ENCODE measurements at places on chromosomes 3 and 15. TPM values are rescaled to one million over a fixed set of nuclear protein-coding genes. Genes with fewer than 3 reads are reported as not detected.

DNA sequence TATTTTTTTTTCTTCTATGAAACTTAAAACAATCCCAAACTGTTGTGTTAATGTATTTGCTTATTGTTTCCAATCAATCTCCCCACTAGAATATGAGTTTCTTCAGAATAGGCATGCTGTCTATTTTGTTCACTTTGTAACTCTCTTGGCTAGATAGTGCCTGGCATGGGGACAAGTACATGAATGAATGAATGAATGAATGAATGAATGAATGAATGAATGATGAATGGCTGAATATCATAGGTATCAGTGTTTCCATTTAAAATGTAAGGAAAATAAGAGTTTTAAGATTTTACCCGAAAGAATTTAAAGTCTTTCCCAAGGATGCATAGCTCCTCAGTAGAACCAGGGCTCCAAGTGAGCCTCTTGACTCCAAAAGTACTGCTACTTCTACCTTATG is 294.9 kb upstream of the GADL1 start:
- no peak for DNase-seq

- no peak for DNase-seq
Observed at GRCh38 chr3:174270841-174271240, 588.3 kb upstream of the NAALADL2 start.

- DNase-seq: no peak
Observed at GRCh38 chr3:184733971-184734608, 22.2 kb upstream of the MAGEF1 start.

DNA sequence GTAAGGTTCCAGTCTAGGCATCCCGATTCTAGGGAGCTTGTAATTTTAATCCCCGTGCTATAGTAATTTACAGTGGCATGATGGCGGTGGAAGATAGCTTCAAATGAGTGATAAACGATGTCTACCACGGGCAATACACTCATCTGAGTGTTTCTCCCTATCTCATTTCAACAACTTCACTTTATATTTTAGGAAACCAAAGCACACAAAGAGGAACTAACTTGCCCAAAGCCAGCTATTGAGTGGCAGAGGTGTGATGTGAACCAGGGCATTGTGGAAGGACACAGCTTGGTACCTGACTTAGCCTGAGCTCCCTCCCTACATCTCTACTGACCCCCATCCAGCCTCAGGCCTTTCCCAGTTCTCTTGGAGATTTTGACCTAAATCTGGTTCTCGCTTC is 16.9 kb upstream of the FILIP1L start:
- no peak for DNase-seq

DNA sequence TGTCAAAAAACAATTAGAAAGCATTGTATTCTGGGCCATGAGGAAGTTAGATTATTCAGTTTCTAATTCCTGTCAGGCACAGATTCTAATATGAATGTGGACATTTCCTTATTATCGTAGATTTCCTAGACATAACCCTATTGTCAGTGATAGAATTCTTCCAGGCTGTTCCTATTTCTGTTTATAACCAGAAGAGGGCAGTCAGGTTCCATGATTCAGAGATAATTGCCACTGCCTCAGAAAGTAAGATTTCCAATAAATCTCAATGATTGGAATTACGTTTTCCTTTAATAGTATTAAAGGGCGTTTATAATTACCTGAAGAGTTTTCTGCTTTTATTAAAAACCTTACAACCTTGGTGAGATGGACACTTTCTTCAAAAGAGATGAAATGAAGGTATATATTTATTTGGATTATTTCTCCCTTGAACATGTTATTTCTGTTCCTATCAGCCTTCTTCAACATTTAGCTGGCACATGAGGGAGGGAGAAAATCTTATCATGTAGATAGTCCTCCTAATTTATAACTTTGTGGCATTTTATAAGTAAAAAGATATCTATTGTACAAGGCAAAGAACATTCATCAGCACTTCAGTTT is 439.2 kb downstream of the MCTP2 start:
- DNase-seq: peak; percentile 68

- no peak for DNase-seq
Observed at GRCh38 chr3:139288266-139288821, 55.5 kb upstream of the MRPS22 start.

DNA sequence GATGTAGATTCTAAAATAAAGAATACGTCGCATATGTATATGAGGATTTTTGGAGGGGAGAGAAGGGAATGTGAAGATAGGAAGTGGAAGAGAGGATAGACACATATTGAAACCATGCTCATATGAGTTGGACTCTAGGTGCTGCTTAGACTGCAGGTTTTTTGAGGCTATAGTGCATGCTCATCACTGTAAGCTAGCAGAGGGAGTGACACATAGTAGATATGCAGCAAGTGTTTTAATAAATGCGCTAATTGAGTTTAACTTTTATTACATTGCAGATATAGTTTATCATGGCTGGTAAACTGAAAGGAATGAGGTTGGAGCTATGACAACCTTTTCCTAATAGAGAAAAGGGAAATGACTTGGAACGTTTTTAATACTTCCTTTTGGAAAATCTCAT is 7.7 kb downstream of the SEMA6D start:
- no peak for DNase-seq

DNA sequence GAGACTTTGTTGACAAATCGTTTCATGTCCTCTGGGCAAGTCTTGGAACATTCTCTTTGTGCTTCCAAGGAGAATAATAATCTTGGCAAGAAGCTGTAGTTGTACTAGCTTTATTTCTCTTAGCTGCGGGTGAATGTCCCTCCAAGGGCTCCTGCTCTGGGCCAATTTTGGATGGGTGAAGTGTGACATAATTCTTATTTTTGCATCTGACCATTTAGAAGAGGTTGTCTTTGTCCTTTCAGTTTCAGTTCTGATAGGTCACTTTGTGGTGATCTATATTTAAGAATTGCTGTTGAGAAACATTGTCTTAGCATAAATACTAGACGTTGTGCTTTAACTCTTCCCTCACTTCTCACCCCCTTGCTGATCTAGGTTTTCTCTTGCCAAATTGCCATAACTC is 164.8 kb upstream of the RORA start:
- no peak for DNase-seq

- no peak for DNase-seq
Observed at GRCh38 chr3:115478359-115478758, 145.0 kb upstream of the GAP43 start.

- no peak for DNase-seq
Observed at GRCh38 chr15:90872486-90873184, 4.2 kb downstream of the FURIN start.

DNA sequence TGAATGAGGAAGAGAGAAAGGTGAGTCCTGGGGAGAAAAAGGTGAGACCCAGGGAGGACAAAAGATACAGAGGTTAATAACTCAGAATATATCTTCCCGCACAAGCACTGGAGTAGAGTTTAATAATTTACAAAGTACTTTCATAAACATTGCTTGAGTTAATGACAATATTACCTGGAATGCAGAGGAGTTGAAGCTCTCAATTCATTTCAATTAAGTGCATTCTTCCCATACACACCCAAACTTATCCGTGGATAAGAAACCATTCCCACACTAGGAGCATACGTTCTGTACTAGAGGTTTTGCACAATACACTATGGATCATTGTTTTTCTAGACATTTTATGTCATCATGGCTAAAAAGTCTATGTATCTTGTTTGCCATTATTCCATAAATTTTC is 23.3 kb upstream of the KNG1 start:
- no peak for DNase-seq

DNA sequence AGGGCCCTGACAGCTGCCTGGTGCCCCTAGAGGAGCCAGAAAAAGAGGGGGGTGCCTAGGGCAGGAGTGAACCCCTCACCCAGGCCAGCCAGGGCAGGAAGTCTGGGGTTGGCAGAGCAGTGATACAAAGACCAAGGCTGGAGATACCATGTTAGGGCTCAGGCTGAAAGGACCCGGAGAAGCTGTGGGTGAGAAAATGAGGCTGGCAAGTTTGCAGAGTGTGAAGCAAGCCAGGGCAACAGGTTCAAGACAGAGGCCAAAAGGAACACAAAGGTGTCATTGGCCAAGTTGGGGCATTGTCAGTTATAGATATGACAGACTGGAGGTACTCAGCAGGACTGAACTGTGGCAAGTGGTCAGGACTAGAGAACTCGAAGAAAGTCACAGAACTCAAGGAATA is 40.6 kb upstream of the IREB2 start:
- DNase-seq: no peak

GRCh38 chr3:115401851-115402501 is 221.3 kb upstream of the GAP43 start:
- DNase-seq: no peak

GRCh38 chr3:165194511-165195240 is 1.5 kb downstream of the SLITRK3 start:
- DNase-seq: peak; percentile 10

GRCh38 chr3:24763393-24763792 is 268.7 kb upstream of the THRB start:
- no peak for DNase-seq

- no peak for DNase-seq
Observed at GRCh38 chr3:142019794-142020320, 129.5 kb downstream of the TFDP2 start.

GRCh38 chr15:60620708-60621107 is 141.8 kb upstream of the ICE2 start:
- DNase-seq: no peak

- DNase-seq: no peak
Observed at GRCh38 chr15:39922462-39923092, 2.5 kb upstream of the GPR176 start.

DNA sequence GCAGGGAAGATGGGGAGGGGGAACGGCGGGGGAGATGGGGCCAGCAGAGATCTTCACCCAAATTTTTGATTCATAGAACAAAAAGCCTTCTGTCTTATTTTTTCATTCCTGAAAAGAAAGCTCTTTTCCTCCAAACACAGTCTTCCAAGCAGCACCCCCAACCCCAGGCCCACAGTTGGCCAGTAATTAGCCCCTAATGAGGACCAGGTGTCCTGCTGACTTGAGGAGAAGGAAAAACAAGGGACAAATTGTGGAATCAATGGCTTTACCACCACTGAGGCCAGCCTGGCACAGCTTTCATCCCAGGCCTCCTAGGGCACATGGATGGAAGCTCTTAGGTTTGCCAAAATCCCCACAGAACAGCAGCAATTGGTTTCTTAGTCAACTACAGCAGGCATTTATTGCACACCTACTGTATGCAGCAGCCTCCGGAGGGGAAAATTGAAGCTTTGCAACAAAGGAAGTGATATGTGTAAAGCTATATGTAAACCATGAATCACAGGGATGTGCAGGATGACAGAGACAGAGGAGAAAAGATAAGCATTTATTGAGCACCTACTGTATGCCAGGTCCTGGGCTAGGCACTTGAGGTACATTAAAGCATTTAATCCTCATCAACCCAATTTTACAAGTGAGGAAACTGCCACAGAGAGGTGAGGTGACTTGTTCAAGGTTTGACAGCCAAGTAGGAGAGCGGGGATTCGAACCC is 199.5 kb downstream of the TBC1D2B start:
- DNase-seq: no peak

- DNase-seq: no peak
Observed at GRCh38 chr3:182465301-182466185, 327.8 kb upstream of the ATP11B start.

GRCh38 chr15:78130466-78131294 is 565 bp downstream of the CIB2 start:
- no peak for DNase-seq

DNA sequence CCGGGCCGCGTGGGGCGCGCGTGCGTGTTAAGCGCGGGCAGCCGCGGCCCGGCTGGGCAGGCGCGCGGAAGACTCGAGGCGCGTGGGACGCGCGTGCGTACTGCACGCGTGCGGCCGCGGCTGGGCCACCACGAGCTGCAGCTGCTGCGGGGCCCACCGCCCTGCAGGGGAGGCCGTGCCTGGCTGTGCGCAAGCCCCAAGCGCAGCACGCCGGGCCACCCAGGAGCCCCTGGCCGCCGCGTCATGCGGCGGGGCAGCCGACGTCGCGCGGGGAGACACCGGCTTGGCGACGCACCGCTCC is 590 bp upstream of the TRIM71 start:
- peak; percentile 30 for DNase-seq

The ROPN1 gene
- polyA plus RNA-seq: 0.15 TPM

The TICRR gene
- 12.4 TPM for polyA plus RNA-seq

The TMEM212 gene
- 0.09 TPM for polyA plus RNA-seq

The TAGLN3 gene
- polyA plus RNA-seq: 2.3 TPM

The AMT gene
- polyA plus RNA-seq: 48.4 TPM

The STRIT1 gene
- 1.7 TPM for polyA plus RNA-seq

The CHRFAM7A gene
- 5.3 TPM for polyA plus RNA-seq

The SKOR1 gene
- polyA plus RNA-seq: 0.41 TPM

The SLC9C1 gene
- 0.48 TPM for polyA plus RNA-seq

The AHSG gene
- 0.61 TPM for polyA plus RNA-seq

The ILDR1 gene
- polyA plus RNA-seq: 8.5 TPM

The ZDHHC19 gene
- 0.39 TPM for polyA plus RNA-seq

All from renal pelvis (tissue), 12 donors.